ENCODE measurements at places on chromosomes 11 and 22.

DNA sequence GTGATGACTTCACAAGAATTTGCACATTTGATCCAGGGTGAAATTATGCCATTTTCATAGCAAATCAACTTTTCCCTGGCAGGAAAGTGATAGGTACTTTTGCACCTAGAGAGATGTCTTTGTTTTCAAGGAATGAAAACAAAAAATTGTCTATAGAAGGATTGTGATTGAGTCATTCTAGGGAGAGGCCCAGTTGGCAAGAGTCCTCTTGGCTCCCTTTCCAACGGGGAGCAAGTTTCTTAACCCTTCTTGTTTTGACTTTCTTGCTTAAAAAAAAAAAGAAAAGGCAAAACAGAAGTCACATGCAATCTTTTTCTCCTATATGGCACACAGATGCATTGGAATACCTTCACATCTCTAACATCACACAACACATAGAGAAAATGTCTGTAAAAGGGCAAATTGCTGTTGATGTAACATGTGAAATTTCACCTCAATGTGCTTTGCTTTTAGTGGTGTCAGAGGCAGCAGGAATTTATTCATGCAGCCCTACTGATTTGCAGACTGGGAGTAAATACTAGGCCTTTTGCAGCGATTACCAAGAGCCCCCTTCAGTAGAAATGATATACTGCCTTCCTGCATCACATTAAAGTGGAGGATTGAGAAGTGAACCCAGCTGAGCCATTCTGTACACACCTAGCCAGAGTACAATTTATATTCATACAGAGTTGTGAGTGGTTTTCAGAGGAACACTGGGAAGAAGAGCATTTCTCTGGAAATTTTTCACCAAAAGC lies 290.7 kb upstream of the MPPED2 start:
- no peak for DNase-seq

DNA sequence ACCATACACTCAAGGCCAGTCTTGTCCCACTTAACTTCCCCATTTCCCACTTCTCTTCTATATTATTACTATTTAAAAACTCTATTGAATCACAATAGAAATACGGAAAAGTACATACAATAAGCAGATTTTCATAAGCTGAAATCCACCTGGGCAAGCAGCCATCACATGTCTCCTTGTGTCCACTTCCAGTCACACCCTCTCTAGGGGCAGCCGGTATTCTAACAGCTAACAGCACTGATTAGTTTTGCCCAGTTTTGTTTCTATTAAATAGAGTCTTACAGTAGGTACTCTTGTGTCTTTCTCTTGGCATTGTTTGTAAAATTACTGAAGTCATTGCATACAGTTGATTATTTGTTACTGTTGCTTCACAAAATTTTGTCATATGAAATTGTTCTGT lies 37.8 kb downstream of the PPP6R3 start:
- DNase-seq: no peak

DNA sequence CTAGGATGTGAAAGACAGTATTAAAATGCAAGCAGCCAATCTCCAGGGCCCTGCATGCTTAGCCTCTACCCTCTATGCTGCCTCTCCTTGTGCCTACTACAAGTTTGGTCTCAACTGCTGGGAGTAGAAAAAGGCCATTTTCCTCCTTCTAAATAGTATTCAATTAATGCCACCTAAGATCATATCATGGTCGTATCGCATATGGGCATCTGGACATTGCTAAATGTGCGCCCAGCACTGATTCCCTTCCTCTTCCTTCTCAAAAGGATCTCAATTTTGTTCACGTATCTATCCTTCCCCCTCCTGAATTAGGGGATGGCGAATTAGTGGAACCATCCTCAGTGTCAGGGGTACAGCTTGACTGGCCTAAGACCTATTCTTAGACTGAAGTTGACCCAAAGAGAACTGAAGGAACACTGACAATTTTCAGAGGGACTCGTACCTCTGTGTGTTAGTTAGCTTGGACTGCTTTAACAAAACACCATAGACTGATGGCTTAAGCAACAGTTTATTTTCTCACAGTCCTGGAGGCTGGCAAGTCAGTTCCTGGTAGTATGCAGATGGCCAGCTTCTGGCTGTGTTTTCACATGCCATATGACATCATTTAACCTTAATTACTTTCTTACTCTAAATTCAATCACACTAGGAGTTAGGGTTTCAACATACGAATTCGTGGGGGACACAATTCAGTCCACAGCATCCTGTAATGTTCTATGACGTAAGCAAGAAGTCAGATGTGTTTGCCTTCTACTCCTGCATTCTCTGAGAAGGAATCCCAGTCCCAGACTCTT lies 8.5 kb upstream of the NUP50 start:
- no peak for DNase-seq

- no peak for DNase-seq
Observed at GRCh38 chr11:9947231-9947864, 283.5 kb downstream of the SWAP70 start.

- DNase-seq: no peak
Observed at GRCh38 chr22:28934026-28934425, 50.7 kb downstream of the ZNRF3 start.

DNA sequence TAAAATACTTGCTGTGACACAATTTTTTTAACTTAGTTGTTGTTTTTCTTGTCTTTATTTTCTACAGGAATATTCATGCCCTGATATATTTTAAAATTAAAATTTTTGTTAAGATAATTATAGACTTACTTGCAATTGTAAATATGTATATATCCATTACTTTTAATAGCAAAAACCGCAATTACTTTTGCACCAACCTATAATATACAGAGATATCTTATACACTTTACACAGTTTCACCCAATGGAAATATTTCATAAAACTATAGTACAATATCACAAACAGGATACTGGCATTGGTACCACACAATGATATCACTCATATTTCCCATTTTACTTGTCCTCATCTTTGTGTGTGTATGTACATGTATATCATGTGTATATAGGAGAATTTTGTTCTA lies 188.8 kb downstream of the DLG2 start:
- no peak for DNase-seq

- DNase-seq: no peak
Observed at GRCh38 chr11:11971906-11972547, 36.4 kb downstream of the DKK3 start.

DNA sequence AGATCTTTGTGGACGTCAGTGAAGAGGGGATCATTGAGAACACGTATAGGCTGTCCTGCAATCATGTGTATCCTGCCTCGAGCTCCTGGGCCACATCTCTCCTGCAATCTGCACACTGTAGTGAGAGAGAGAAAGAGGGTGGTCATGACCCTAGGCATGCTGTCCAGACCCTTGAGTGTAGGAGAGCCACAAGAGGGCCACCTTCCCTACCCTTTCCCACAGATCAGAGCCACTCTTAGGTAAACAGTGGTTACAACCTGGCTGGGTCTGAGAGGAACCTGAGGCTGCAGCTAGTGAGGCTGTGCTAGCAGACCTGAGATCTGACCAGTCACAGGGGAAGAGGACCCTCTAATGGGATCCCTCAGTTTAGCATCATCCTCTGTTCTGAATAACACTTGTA lies 3.9 kb upstream of the IL18BP start:
- no peak for DNase-seq

DNA sequence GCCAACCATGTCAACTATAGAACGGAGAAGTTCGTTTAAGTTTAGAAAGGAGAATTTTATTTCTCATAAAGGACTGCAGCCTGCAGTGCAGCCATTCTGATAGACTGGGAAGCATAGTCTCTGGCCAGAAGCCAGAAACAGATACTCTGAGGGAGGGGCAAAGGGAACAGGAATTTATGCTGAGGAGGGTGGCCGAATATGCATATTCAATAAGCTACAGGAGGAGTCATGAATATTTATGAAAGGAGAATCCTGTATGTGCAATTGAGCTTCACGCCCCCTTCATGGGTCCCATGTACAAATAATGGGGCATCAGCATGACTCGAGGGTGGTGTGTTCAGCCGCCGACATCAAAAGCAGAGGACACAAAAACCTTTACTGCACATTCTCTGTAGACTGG lies 199.9 kb downstream of the CWF19L2 start:
- no peak for DNase-seq

- no peak for DNase-seq
Observed at GRCh38 chr11:105315287-105315686, 175.7 kb upstream of the CARD18 start.

DNA sequence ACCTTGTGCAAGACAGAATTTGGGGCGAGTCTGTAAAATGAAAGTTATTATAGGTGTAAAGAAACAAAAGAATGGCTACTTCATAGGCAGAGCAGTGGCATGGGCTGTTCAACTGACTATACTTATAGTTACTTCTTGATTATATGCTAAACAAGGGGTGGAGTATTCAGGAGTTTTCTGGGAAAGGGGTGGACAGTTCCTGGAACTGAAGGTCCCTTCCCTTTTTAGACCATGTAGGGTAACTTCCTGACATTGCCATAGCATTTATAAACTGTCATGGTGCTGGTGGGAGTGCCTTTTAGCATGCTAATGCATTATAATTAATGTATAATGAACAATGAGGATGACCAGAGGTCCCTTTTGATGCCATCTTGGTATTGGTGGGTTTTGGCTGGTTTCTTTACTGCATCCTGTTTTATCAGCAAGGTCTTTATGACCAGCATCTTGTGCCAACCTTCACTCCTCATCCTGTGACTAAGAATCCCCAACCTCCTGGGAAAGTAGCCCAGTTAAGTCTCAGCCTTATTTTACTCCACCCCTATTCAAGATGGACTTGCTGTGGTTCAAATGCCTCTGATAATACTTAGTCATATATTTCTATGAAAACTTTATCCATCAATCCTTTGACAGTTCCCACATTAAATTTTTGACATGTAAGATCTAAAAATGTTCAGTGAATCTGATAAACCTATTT lies 118.6 kb downstream of the ARHGAP42 start:
- no peak for DNase-seq

DNA sequence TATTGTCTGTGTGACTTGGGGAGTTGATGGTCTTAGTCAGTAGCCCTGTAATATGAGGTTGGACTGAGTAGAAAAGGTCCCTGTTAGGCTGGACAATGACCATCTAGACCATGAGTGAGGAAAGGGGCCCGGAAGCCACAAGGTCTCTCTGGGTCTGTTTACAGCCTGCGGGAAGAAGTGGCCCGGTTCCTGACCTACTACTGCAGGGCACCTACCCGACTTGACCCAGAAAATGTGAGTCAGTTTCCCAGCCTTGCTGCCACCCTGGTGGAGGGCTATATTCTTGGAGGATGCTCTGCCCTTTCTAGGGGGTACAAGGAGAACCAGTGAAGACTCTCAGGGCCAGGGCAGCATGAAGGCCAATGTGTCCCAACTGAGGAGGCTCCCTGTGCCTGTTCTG lies 3.4 kb downstream of the ACCSL start:
- no peak for DNase-seq

GRCh38 chr11:34601085-34601444 lies 19.8 kb upstream of the EHF start:
- DNase-seq: no peak

DNA sequence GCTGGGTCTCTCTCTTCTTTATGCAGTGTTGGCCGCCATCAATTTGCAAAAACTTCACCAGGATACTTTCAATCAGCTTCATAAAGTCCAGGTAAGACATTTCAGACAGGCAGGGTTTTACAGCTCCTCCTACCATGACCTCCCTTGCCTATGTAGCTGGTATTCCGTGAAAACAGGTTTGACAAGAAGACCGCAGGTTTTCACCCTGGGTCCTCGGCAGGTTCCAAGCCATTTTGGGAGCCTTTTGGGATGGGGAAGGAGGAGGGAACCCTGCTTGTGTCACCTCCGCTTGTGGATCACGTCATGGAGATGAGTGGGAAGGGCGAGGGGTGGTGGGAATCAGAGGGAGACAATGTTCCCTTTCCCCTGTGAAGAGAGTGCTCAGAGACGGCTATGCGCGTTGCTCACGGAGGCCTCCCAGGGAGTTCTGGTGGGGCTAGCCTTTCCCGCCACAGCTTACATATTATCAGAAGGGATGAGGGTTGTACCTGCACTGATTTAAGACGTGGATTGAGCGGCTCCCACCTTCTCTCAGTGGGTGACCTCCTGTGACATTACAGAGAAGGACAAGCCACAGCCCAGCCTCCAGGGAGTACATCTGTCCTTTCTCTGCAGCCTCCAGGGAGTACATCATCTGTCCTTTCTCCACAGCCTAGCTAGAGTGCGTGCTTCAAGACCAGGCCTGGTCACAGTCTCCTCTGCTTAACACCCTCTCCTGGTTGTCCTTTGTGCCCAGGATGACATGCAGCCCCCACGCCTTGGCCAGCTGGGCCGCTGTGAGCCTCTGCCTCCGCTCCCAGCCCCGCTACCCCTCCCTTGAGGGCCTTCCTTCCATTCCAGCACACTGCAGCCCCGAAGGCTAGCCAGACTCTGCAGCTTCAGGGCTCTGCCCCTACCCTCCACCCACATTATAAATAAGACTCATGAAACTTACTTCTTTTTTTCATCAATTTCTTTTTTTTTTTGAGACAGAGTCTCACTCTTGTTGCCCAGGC lies 17.2 kb downstream of the GLB1L3 start:
- no peak for DNase-seq

GRCh38 chr11:103537904-103538502 lies 428.8 kb downstream of the DYNC2H1 start:
- DNase-seq: no peak

DNA sequence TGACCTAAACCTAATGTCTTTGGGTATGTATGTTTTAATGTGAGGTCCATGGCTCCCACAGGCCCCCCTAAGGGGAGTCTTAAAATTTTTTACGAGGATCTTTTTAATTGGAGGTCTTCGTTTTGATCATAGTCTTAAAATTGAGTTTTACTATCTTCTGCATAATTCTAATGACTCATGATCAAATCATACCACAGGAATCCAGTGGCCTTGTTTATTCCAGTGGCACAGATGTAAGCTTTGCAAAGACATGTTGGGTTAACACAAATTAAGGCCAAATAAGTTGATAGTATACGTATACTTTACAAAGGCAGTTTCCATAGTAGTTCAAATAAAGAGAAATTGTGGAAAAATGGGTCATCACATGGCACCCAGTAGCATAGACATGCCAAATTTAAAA lies 33.9 kb upstream of the FJX1 start:
- no peak for DNase-seq

- DNase-seq: no peak
Observed at GRCh38 chr11:91768783-91769182, 455.8 kb upstream of the FAT3 start.

DNA sequence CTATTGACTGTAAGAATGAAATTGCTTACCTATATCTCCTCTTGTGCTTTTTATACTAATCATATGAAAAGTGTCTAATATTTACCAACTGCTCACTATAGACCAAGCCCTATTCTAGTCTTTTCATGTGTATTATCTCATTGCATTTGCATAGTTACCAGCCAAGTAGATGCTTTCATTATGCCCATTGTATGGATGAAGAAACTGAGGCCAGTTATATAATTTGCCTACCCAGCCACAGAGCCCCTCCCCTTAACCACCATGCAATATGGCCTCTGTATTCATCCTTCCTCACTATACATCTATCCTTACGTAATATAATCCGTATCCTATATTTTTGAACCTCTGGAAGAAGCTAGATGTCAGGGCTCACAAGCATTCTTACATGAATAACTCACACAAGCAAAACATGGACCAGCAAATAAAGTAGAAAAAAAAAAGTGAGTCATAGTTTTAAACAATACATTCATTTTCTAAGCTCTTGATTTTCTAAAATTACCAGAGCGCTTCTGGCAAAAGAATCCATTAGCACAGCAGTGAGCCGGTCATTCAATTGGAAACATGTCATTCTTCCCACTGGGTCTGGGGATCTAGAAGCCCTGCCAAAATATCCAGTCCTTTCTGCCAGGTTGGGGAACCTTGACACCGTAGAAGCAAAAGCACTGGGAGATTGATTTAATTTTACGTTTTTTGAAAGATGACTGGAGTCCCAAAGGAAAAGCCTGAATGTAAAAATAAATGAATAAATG lies 80.0 kb downstream of the C11orf91 start:
- no peak for DNase-seq

- no peak for DNase-seq
Observed at GRCh38 chr11:84022695-84023094, 736.5 kb upstream of the CCDC90B start.

GRCh38 chr11:45930031-45930794 lies 7.8 kb downstream of the LARGE2 start:
- DNase-seq: peak; percentile 34
